Mesenchymal stem cell (in vitro differentiated cells and primary cell): ENCODE measurements at places on chromosomes 1 and 21.

DNA sequence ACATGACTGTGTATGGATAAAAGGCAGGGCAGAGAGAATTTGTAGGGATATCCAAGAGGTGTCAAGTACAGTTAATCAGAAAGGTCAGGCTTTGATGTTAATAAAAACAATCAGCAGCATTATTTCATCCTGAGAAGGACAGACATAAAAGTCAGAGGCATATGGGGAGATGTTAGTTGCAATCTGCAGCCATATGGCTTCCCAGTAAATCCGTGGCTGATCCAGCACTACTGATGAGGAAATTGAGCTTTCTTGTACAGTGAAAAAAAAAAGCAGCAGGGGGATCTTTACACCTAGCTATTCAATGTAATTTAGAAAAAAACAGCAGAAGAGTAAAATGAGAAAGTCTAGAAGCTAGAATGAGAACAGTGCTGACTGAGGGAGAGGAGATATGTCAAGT lies 2.2 kb upstream of the SPRR1B start:
- no peaks in the 10 kb centered on the region for H3K36me3 ChIP-seq
- H3K27me3 ChIP-seq = no peaks in the 10 kb centered on the region
- no peak overlapping the region for H3K27ac ChIP-seq
- no peaks in the 10 kb centered on the region for H3K4me1 ChIP-seq
- no peak for DNase-seq
- no peak overlapping the region for H3K4me3 ChIP-seq

GRCh38 chr21:29704719-29705118 lies 235.1 kb downstream of the GRIK1 start:
- no peak for DNase-seq
- no peaks in the 10 kb centered on the region for H3K27me3 ChIP-seq
- no peak overlapping the region for H3K4me3 ChIP-seq
- H3K27ac ChIP-seq = no peak overlapping the region

GRCh38 chr1:96944432-96945092 lies 223.0 kb downstream of the PTBP2 start:
- no peak overlapping the region for H3K4me3 ChIP-seq
- H3K27ac ChIP-seq = no peak overlapping the region
- no peaks in the 10 kb centered on the region for H3K27me3 ChIP-seq
- H3K4me1 ChIP-seq = no peaks in the 10 kb centered on the region
- peak; percentile 21 for DNase-seq

- no peaks in the 10 kb centered on the region for H3K4me1 ChIP-seq
- no peak for DNase-seq
- H3K4me3 ChIP-seq = no peak overlapping the region
Observed at GRCh38 chr1:225668222-225668621, 15.3 kb upstream of the ENAH start.

GRCh38 chr1:96741335-96741734 lies 19.8 kb downstream of the PTBP2 start:
- peaks cover 6% of the 10 kb centered on the region for H3K36me3 ChIP-seq
- no peak overlapping the region for H3K27ac ChIP-seq
- H3K27me3 ChIP-seq = no peaks in the 10 kb centered on the region
- no peaks in the 10 kb centered on the region for H3K4me1 ChIP-seq
- DNase-seq = peak; percentile 14

- H3K27ac ChIP-seq = no peak overlapping the region
- no peak overlapping the region for H3K4me3 ChIP-seq
- H3K4me1 ChIP-seq = peaks cover 8% of the 10 kb centered on the region
Observed at GRCh38 chr1:110053552-110054428, 16.7 kb downstream of the ALX3 start.
